Effector memory CD8-positive, alpha-beta T cell (primary cell): ENCODE measurements at places on chromosomes 1 and 21.

DNA sequence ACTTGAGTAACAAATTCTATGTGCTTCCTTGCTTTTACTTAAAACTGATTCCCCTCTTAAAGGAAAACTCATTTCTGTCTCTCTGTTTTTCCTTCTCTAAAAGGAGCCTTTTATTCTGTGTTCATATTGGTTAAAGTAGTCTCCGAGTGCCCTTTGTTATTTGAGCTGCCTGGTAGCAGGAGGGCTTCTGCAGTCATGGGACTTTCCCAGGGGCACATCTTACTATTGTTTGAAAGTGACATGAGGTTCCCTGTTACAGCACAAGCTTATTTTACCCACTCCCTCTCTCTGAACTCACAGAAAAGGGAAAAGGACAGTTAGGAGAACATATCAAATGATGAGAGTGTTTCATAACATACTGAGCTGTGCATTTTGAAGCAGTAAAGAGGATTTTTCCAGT is 58.1 kb upstream of the ANGPTL1 start:
- peaks cover 13% of the 10 kb centered on the region for H3K27me3 ChIP-seq
- no peak for DNase-seq
- H3K36me3 ChIP-seq, result no peaks in the 10 kb centered on the region

GRCh38 chr1:53681977-53682685 is 56.8 kb downstream of the GLIS1 start:
- H3K36me3 ChIP-seq, result peaks cover 10% of the 10 kb centered on the region
- no peak overlapping the region for H3K27ac ChIP-seq

DNA sequence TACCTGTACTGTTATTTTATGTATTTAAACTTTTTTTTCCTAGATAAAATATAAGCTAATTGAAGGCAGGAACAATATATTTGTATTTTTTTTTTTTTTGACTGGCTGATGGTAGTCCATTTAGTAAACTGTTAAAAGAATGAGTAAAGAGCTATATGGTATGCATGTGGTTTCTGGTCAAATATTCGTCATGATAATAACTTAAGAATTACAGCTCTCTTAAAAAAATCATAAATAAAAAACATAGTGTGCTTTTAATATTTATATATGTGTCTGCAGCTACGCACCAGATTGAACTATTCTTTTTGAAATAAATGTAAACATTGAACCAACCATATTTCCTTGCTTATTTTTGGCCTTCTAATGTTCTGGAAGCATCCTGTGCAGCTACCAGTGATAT is 272.3 kb upstream of the C1orf105 start:
- H3K27me3 ChIP-seq, result no peaks in the 10 kb centered on the region
- no peak overlapping the region for H3K4me3 ChIP-seq
- no peaks in the 10 kb centered on the region for H3K36me3 ChIP-seq
- no peaks in the 10 kb centered on the region for H3K4me1 ChIP-seq
- no peak overlapping the region for H3K27ac ChIP-seq

- H3K4me1 ChIP-seq, result no peaks in the 10 kb centered on the region
- no peak overlapping the region for H3K27ac ChIP-seq
- H3K36me3 ChIP-seq, result no peaks in the 10 kb centered on the region
- H3K27me3 ChIP-seq, result peaks cover 8% of the 10 kb centered on the region
- DNase-seq, result no peak
Measured at GRCh38 chr1:57883642-57883995, 459.8 kb upstream of the DAB1 start.

DNA sequence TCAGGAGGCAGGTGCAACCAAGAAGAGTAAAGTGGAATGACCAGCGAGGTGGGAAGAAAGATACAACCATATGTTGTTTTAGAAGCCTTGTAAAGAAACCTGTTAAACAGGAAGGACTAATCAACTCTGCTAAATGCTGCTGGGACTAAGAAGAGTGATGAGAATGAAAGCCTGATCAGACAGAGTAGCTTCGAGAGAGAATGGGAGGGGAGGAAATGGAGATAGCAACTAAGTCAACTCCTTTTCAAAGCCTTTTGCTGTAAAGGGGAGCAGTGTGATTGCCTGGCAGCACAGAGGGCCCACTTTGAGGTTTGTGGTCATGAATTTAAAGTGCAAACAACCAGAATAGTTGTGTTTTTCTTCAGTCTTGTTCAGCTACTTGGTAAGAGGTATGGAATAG is 31.4 kb downstream of the SLC30A7 start:
- no peak overlapping the region for H3K27ac ChIP-seq
- H3K4me3 ChIP-seq, result no peak overlapping the region
- peak; percentile 24 for DNase-seq
- peaks cover 10% of the 10 kb centered on the region for H3K36me3 ChIP-seq

DNA sequence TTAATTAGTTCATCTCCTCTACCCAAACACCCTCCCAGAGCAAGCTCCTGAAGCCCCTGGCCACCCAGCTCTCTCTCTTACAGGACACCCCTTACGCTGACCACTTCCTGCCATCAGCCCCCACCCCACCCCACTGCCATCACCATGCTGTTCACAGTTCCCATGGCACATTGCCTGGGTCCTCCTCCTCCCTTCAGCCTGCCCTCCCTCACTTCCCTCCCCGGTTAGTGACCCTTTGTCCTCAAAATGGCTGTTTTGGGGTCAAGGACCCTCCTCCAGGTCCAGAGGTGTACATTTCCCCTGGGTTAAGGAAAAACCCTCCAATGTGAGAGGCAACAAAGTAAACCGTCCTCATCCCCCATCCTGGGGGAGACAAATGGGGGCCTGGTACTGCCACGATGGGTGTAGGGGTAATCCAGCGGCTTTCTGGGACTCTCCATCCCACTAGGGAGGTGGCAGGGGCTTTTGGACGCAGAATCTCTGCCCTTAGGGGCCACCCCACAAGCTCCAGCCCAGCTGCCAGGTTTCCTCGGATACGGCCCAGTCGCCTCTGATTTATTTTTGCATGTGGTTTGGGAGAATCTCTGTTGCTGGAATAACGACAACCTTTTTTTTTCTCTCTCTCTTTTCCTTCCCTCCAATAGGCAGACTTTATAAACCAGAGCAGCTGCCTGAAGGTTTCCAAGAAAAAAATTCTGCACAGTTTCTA is 8.5 kb downstream of the CAMK2N1 start:
- H3K4me3 ChIP-seq, result no peak overlapping the region
- peaks cover 5% of the 10 kb centered on the region for H3K4me1 ChIP-seq
- no peak for DNase-seq
- no peak overlapping the region for H3K27ac ChIP-seq
- H3K36me3 ChIP-seq, result peaks cover 9% of the 10 kb centered on the region

DNA sequence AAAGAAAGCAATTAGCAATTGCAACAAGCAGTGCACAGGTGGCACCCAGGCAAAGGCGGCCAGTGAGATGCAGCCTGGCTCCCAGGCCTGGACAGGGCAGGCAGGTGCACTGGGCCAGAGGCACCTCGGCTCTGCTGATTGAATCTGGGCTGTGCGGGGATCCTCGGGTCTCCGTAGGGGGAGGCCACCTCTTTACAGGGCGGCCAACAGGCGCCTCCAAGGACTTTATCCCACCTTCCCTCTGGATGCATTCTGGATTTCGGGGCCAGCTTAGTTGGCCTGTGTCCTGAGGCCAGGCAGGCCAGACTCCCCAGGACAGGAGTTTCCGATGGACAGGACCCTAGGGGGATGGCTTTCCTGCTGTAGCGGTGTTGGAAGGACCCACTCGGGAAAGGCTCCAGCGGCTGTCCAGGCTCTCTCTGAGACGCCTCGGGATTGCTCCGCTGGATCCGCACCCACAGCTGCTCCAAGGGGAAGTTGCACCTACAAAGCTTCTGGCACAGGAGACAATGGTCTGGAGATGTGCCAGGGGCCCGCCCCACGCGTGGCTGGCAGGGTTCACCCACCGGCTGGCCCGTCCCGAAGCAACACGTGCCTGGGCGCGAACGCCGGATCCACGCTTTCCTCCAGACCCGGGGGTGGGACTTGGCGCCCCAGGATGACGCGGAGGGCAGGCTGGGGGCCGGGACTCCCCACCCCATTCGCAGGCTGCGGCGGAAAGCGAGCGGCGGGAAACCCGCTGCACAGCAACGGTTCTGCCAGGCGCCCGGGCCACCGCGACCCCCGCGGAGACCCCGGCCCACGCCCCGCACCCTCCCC is 810 bp downstream of the SLC19A1 start:
- H3K4me3 ChIP-seq, result peak overlapping the region; percentile 67
- H3K27ac ChIP-seq, result no peak overlapping the region
- no peaks in the 10 kb centered on the region for H3K27me3 ChIP-seq
- no peaks in the 10 kb centered on the region for H3K4me1 ChIP-seq

DNA sequence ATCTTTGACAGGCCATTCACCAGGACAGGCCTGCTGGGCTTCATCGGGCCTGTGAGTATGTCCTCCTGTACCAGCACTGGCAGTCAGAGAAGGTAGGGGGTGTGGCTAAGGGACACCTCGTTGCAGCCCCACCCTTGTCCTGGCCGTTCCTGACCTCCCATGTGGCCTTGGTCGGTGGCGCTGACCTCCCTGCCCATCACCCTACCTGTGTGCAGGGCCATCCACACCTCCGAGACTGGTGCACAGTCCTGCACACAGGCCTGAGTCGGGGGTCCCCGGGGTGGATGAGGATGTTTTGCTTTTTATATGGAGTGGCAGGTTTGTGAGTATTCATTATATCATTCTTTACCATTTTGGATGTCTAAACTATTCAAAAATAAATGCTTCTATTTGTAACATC is 59.0 kb downstream of the S100B start:
- H3K4me1 ChIP-seq, result peaks cover 45% of the 10 kb centered on the region
- H3K27ac ChIP-seq, result no peak overlapping the region
- H3K4me3 ChIP-seq, result no peak overlapping the region
- peaks cover 48% of the 10 kb centered on the region for H3K36me3 ChIP-seq

- H3K4me3 ChIP-seq, result no peak overlapping the region
- no peak for DNase-seq
- H3K4me1 ChIP-seq, result no peaks in the 10 kb centered on the region
- peaks cover 41% of the 10 kb centered on the region for H3K27me3 ChIP-seq
Measured at GRCh38 chr1:207241164-207241934, 80.1 kb upstream of the CD55 start.

DNA sequence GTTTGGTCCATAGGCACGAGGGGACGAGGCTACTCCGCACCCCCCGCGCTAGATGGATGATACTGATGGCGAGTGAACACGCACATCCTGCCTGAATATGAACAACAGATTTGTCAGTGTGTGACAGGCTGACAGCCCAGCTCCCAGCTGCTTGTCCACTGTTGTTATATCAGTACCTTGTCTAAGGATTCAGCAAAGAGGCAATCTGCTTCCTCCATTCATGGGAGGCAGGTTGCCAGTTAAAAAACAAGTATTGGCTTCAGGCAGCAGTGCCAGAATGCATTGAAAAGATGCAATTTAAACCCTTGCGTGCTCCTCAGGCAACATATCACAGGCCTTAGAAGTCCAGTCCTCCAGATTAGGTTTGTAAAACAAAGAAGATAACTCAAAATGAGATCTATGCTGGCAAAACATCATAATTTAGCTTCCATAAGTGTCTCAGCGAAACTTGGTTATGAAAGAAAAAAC is 223.3 kb downstream of the GPATCH2 start:
- H3K4me3 ChIP-seq, result no peak overlapping the region
- no peaks in the 10 kb centered on the region for H3K36me3 ChIP-seq
- no peaks in the 10 kb centered on the region for H3K4me1 ChIP-seq
- no peak for DNase-seq

DNA sequence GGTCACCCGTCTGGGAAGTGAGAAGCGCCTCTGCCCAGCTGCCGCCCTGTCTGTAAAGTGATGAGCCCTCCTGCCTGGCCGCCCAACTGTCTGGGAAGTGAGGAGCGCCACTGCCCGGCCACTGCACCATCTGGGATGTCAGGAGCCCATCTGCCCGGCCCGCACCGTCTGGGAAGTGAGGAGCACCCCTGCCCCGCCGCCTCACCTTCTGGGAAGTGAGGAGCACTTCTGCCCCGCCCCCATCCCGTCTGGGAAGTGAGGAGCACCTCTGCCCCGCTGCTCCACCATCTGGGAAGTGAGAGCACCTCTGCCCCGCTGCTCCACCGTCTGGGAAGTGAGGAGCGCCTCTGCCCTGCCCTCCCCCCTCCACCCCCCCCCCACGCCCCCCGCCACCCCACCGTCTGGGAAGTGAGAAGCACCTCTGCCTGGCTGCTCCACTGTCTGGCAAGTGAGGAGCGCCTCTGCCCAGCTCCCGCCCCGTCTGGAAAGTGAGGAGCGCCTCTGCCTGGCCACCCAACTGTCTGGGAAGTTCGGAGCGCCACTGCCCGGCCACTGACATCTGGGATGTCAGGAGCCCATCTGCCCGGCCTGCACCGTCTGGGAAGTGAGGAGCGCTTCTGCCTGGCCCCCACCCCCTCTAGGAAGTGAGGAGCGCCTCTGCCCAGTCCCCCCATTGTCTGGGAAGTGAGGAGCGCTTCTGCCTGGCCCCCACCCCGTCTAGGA is 4.5 kb upstream of the ZZZ3 start:
- H3K27me3 ChIP-seq, result no peaks in the 10 kb centered on the region
- no peak overlapping the region for H3K27ac ChIP-seq
- no peak overlapping the region for H3K4me3 ChIP-seq
- H3K4me1 ChIP-seq, result peaks cover 6% of the 10 kb centered on the region

DNA sequence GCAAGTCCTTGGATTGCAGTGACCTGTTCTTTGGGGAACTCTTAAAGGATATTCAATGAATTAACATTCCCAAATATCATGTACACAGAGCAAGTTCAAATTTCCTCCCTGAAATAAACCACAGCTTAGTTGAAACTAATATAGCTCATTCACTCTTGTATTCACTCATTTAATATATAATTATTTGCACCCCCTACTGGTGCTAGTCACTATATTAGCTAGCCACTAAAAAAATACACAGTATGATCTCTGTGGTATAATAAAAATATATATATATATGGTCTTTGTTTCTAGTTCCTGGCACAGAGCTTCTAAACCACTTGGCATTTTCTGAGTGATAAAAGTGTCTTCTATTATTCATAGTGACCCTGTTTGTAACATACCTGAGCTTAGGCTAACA is 177.3 kb upstream of the LYPLAL1 start:
- H3K4me3 ChIP-seq, result no peak overlapping the region
- DNase-seq, result no peak
- no peaks in the 10 kb centered on the region for H3K27me3 ChIP-seq
- H3K36me3 ChIP-seq, result no peaks in the 10 kb centered on the region

- DNase-seq, result no peak
- H3K4me1 ChIP-seq, result no peaks in the 10 kb centered on the region
- H3K27me3 ChIP-seq, result no peaks in the 10 kb centered on the region
- H3K27ac ChIP-seq, result no peak overlapping the region
- no peaks in the 10 kb centered on the region for H3K36me3 ChIP-seq
Measured at GRCh38 chr1:44681905-44682882, 7.7 kb downstream of the ARMH1 start.

DNA sequence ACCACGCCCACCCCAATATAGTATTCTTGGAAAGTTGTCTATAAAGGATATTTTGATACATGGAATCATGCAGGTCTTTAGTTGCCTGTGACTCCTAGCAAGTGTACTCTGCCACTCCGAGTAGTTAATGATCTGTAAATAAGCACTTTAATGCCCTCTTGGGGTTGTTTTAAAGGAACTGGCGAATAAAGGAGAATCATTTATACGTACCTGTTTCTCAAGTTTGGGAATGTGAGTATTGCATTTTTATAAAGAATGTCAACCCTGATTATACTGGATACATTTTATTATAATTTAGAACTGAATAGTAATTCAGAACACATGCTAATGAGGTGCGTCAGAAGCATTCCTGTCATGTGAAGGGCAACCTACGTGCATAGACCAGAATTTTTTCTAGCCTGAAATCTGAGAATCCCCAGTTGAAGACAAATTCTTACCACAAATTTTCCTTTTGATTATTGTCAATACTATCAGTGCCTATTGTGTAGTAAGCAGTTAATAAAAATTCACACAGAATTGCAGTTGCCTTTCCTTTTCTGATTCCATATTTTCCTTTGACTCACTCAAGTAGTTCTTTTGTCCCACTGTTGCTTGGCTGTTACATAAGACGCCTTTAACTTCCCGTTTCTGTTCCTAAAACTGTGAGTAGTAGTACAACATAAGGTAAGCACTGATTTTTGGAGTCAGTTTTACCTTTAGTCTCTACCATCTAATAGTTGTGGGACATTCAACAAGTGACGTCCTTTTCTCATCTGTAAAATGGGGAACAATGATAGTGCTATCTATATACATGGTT is 5.1 kb downstream of the AHCYL1 start:
- DNase-seq, result no peak
- no peaks in the 10 kb centered on the region for H3K27me3 ChIP-seq
- H3K27ac ChIP-seq, result no peak overlapping the region
- peaks cover 29% of the 10 kb centered on the region for H3K4me1 ChIP-seq
